Glutamatergic neuron (in vitro differentiated cells): ENCODE measurements at places on chromosomes 2 and 18.

GRCh38 chr2:4110273-4110672 is 406.9 kb downstream of the DCDC2C start:
- H3K4me1 ChIP-seq = no peaks in the 10 kb centered on the region
- H3K27me3 ChIP-seq = no peaks in the 10 kb centered on the region
- no peak overlapping the region for H3K4me3 ChIP-seq
- no peak overlapping the region for H3K27ac ChIP-seq
- DNase-seq = no peak

DNA sequence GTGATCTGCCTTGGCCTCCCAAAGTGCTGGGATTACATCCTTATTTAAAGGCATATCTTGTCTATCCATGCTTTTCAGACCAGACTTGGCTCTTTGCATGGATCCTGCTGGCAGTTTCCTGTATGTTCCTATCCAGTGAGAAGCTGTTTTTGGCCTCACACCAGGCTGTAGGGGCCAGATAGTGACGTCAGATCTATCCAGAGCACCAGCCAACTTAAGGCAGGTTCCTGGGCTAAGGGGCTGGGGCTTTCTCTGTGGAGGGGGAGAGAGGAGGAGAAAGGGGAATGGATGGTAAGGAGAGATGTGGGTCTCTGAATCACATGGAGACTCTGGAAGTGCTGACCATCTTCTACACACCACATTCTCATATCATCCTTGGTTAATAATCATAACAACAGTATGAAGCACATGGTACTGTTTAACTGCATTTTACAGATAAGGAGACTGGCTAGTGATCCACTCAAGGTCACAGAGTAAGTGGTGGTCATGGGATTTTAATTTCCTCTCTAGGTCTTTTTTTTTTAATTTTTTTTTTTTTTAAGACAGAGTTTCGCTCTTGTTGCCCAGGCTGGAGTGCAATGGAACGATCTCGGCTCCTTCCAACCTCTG is 2.0 kb upstream of the FAM117B start:
- H3K27me3 ChIP-seq = peaks cover 9% of the 10 kb centered on the region
- H3K27ac ChIP-seq = peak overlapping the region; percentile 49
- DNase-seq = no peak

DNA sequence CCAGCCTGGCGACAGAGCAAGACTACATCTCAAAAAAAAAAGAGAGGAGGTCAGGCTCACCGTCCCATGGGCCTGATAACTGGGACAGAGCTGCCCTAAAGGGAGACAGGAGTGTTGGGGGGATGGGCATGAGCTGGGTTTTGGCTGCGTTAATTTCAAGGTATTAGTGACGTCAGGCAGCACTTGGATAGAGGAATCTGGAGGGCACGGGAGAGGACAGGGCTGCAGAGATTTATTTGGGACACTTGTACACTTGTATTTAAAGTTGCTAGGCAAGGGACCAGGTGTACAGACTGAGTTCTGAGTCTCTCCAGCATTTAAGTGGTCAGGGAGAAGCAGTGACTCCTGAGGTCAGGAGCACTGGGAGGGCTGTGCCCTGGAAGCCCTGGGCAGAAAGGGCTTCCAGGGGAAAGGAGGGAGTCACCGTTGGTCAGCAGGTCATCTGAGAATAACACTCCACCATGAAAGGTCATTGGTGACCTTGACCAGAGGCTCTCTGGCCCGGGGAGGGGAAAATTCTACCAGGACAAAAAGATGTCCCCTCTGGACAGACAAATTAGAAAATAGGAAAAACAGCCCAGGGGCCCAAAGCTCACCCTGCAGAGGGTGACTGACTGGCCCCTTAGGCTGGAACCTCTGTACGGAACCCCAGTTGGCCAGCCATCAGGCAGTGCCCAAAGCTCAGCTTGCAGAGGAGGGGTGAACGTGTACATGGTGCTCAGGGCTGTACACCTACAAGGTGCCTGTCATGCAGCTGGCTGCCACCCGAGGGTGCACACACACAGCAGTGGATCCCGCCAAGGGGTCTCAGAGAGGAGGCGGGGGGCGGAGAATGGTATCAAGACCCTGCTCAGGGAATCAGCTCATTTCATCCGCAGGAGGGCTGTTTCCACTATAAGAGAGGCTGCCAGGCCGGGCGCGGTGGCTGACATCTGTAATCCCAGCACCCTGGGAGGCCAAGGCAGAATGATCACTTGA is 23.0 kb upstream of the CNNM3 start:
- no peak overlapping the region for H3K27ac ChIP-seq
- no peak for DNase-seq
- no peaks in the 10 kb centered on the region for H3K36me3 ChIP-seq
- peaks cover 10% of the 10 kb centered on the region for H3K4me1 ChIP-seq
- H3K27me3 ChIP-seq = peaks cover 4% of the 10 kb centered on the region

GRCh38 chr2:234694244-234695013 is 197.5 kb upstream of the ARL4C start:
- no peak overlapping the region for H3K4me3 ChIP-seq
- no peak overlapping the region for H3K27ac ChIP-seq
- peaks cover 12% of the 10 kb centered on the region for H3K4me1 ChIP-seq
- DNase-seq = no peak

DNA sequence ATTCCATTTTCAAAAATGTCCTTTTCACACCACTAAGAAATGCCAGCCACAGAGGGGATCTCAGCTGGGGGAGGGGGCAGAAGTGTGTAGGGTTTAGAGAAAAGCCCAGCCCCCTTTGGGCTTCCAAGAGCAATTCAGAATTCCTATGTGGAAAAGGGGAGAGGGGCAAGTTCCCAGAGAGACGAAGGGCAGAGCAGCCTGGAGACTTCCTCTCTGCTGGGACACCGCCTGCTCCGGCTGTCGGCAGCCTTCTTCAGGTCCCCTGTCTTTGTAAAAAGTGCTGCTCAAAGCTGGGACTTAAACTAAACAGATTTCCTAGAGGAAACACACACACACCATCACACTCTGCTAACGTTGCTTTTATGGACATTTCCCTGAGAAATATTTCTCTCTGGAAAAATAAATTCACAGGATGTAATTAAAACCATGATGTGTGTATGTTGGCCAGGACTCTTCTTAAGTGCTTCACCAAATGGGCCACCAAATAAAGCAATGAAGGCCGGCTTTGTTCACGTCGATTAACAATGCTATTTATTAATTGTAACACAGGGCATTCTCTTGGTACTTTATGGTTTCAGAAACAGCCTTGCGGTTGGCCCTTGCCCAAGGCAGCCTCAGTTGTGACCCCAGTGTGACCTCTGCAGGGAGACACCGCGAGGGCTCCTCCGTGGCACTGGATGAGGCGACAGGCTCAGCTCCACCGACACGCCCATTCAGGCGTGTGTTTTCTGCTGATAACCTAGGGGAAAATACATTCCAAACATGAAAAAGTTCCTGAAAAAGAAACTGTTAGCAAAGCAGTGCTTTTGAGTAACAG is 5.6 kb upstream of the ASB1 start:
- DNase-seq = no peak
- peaks cover 9% of the 10 kb centered on the region for H3K36me3 ChIP-seq
- peak overlapping the region; percentile 48 for H3K27ac ChIP-seq
- no peak overlapping the region for H3K4me3 ChIP-seq
- H3K27me3 ChIP-seq = peaks cover 1% of the 10 kb centered on the region

GRCh38 chr18:32469691-32470459 is 807 bp downstream of the GAREM1 start:
- H3K27ac ChIP-seq = peak overlapping the region; percentile 70
- H3K27me3 ChIP-seq = peaks cover 8% of the 10 kb centered on the region
- peak overlapping the region; percentile 96 for H3K4me3 ChIP-seq
- H3K4me1 ChIP-seq = peaks cover 18% of the 10 kb centered on the region
- H3K36me3 ChIP-seq = no peaks in the 10 kb centered on the region

DNA sequence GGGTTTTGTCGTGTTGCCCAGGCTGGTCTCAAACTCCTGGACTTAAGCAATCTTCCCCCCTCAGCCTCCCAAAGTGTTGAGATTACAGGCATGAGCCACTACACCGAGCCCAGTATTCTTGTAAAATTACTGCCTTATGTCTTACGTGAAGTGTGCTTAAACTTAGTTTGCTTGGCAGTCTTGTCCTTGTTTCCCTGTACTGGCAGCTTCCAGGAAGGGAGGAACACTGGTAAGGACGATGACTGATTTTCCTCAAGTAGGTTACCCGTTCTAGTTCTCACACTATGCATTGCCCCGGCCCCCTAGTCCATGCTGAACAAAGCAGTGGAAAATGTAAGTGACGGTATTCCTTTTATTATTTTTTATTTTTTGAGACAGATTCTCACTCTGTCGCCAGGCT is 19.7 kb upstream of the GATA6 start:
- H3K4me3 ChIP-seq = no peak overlapping the region
- no peaks in the 10 kb centered on the region for H3K36me3 ChIP-seq
- H3K27me3 ChIP-seq = peaks cover 3% of the 10 kb centered on the region
- H3K4me1 ChIP-seq = no peaks in the 10 kb centered on the region
- no peak for DNase-seq
- H3K27ac ChIP-seq = no peak overlapping the region

DNA sequence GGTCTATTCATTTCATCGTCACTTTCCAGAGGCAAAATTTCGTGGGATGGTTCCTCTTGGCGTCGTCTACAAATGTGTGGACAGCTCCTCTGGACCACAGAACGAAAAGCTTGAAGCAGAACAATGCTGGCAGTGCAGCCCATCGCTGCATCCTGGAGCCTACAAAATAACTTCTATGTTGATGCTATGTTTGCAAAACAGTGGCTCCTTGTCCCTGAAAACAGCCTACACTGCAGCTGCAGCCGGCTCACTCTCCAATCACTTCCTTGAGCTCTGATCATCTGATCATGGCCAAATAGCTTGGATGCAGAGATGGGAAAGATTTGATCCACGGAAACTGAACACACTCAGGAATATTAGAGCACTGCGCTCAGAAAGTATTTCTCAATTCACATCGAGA is 60.0 kb downstream of the DOCK10 start:
- H3K27me3 ChIP-seq = peaks cover 9% of the 10 kb centered on the region
- H3K36me3 ChIP-seq = peaks cover 5% of the 10 kb centered on the region
- H3K4me3 ChIP-seq = peak overlapping the region; percentile 67
- DNase-seq = no peak
- H3K4me1 ChIP-seq = peaks cover 33% of the 10 kb centered on the region

DNA sequence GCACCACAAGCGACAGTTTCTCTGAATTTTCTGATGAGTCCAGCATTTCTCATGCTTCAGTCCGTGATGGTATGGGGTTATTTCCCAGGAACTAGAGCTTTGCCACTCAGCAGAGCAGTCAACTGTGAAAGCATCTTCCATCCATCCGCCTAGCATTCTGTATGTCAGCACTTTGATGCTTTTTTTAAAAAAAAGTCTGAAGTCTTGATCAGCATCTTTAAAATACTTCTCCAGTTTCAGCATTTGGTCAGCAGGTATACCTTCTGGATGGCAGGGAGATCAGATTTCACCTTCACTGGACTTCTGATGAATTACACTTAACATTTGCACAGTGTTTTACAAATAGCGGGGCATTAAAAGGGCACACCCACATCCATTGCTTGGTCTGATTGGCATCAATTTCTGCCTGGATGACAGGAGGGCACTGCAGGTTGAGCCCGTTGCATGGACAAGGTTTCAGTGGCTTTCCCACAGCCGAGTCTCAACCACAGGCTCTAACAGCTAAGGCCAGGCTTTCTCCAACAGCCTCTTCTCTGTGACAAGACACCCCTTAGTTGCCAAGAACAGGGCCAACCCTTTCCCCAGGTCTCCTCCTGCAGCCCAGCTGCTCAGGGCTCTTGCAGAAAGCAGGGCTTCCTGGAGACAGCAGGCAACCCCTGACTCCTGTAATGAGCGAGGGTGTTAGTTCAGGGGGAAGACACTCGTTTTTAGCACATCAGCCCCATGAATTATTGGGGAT is 54.0 kb downstream of the EMILIN2 start:
- peaks cover 3% of the 10 kb centered on the region for H3K4me1 ChIP-seq
- H3K36me3 ChIP-seq = no peaks in the 10 kb centered on the region
